ENCODE measurements at places on chromosomes 11 and 22.
A peak's percentile ranks its signal among the peaks of the same experiment; 100 is the strongest.

DNA sequence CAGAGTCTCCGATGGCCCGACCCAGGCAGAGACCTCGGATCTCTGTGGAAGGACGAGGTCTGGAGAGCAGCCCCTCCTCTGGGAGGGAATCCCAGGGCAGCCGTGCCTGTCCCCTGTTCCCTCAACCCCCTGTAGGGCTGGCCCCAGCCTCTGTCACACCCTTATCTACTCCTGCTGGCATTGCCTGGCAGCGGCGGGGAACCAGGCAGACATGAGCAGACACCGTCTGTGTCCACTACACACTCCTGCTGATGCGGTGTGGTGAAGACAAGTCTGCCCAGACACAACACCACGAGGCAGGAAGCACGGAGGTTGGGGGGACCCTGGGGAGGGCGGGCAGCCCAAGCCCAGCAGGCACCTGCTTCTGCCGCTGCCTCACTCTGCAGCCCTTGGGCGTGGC, 52.5 kb upstream of the A4GALT start:
- no peak for DNase-seq

DNA sequence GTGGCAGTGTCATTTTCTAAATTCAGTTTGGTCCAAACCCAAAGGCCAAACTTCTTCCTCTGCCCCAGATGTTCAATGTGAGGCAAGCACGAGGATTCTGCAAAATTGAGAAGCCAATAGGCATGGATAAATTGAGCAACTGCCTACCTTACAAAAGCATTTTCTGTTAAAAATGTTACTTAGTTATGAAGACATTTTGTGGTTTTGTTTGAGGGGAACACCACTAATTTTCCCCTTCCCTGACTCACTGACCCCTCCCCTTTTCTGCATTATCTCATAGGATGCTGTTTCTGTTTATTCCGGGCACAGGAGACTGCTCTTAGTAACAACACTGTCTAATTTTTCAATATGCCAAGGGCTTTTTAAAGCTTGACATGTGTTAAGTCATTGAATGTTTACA, 462.8 kb downstream of the INSC start:
- no peak for DNase-seq

- no peak for DNase-seq
These were observed 15.7 kb downstream of the SPATA19 start for GRCh38 chr11:133829566-133829965.

DNA sequence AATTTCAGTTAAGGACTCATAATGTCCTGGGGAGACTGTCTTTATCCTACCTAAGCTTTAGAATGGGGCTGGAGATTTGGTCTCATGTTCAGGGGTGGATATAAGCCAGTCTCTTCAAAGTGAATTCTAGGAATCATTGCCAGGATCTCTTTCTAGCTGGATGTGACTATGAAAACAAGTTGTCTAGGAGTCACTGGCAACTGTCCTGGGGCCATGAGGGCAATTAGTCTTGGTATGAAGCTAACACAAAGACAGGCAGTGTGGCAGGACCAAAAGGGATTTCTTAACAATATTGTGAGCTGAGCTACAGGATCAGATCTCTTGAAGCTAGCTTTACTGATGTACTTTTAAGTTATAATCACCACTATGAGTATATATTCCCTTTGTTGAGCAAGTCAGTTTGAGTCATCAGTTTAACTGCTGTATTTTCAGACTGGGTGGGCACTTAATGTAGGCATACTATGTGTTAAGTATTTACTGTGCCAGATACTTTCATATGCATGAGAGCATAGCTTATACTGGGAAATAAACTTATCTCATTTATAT, 390.0 kb upstream of the CCDC90B start:
- DNase-seq, result no peak

GRCh38 chr11:126366064-126366822, 10.8 kb downstream of the ST3GAL4 start:
- no peak for DNase-seq

DNA sequence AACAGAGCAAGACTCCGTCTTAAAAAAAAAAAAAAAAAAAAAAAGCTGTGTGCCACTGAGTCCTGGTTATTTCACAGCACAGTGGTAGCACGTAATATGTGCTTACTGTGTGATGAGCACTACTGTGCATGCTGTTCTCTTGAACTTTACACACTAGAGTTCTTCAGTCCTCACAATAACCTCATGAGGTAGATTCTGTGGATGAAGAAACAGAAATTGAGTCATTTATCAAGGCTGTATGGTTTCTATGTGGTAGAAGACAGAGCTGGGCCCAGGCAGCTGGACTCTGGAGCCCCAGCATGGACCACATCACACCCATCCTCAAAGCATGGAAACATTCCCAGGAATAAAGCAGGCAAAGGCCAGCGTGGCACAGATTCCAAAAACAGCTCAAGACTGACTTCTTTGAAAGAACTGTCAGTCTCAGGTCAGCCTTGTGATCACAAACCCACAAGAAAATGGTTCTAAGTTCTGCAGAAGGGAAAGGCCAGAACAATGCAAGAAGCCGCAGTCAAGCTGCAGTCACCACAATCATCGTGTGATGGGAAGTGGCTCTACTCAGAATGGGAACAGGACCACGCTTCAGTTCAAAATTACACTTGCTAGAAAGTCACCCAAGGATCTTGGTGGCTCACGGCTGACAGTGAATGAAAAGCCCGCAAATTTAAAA, 49.5 kb downstream of the MICAL3 start:
- DNase-seq, result no peak

DNA sequence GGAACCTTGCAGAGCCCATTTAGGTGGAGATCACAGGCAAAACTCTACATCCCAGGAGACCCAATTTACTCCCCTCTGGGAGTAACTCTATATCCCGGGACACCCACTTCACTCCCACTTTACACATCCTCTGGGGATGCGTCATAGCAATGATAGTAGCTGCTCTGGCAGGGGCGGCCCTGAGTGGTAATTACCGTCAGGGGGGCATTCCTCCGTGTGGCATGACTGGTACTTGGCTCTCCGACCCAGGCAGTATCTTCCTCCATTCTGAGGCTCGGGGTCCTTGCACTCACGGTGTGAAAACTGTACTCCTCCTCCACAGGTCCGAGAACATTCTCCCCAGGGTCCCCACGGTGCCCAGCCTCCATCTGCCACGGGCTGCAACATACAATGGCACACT, 17.2 kb downstream of the ADAMTS8 start:
- DNase-seq, result no peak

GRCh38 chr11:75896843-75897419, 81.9 kb downstream of the UVRAG start:
- peak; percentile 36 for DNase-seq

GRCh38 chr11:104001561-104002056, 34.8 kb upstream of the DDI1 start:
- DNase-seq, result no peak

DNA sequence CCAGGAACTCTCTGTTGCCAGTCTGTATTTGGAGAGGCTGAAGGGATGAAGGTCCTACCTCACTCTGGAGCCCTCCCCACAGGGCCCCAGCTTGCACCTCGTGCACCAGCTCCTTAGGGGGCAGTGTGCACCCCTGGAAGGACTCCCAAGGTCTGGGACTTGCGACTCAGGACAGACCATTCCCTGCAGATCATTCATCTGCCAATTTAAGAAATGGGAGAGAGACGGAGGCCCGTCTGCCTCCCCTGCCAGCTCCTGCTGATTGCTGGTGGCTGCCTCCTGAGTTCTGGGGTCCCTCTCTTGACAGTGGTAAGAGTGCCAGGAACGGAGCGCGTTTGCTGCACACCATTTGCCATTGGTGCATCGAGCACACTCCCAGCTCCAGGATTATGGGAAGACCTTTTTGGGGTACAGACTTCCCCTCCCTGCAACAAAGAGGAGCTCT, 27.4 kb upstream of the MALAT1 start:
- peak; percentile 40 for DNase-seq

- no peak for DNase-seq
These were observed 2.0 kb downstream of the FAT3 start for GRCh38 chr11:92226331-92227229.

- no peak for DNase-seq
These were observed 71.6 kb downstream of the RPL27A start for GRCh38 chr11:8754241-8754640.

DNA sequence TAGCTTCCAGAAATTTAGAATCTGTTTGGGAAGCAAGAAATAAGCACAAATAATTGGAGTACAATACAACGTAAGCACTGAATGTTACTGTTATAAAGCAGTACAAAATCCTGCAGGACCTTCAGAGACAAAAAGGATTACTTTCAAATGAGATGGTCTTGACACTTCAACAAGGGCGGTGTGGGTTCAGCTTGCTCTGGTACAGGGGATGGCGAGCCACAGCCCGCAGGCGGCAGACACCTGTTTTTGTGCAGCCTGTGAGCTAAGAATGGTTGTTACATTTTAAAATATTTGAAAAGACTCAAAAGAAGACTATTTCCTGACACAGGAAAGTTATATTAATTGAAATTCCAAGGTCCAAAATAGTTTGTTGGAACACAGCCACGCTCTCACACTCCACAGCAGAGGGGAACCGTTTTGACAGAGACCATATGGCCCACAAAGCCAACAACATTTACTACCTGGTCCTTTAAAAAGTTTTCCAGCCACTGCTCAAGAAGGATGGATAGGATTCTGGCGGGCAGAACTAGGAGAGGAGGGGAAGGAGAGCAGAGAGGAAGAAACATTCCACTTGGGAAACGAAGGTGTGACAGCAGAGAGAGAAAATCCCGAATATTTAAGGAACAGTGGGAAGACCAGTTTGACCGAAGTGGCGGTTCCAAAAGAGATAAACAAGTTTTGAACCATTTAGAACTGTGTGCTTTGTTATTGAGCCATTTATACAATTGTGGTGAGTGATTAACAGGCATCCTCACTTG, 6.3 kb downstream of the PRDM10 start:
- no peak for DNase-seq

DNA sequence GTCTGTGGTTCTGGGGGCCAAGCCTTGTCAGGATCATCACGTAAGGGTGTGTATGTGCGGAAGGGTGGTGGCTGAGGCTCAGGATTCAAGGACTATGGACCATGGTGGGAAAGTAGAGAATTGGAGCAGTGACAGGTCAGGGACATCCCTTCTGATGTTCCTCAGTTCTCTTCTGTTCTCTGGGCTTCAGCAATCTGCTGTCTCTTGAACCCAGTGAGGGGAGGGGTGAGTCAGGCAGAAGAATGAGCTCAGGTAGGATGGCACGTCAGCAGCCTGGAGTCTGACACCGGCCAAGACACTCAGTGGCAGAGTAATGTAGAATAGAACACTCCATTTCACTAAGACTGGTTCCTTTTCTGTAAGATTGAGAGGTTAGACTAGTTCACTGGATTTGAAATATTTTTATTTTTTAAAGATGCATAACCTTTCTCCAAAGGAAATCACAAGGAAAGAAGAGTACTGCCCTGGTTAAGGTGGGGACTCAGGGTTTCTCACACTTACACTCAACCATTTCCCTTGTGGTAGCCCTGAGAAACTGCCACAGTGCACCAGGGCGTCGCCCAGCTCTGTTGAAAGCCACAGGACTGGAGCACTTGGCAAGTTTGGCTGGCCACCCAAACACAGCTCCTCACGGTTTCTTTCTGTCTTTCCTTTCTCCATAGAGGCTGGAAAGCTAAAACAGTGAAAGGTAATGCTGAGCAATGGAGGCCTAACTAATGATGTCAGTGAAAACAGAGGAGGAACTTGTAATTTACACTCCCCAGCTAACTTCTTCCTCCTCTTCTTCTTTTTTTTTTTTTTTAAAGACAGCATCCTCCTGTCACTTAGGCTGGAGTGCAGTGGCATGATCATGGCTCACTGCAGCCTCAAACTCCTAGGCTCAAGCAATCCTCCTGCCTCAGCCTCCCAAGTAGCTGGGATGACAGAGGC, 23.1 kb upstream of the MICAL2 start:
- peak; percentile 56 for DNase-seq

- DNase-seq, result no peak
These were observed 91.3 kb downstream of the LRRC32 start for GRCh38 chr11:76579056-76579751.

- DNase-seq, result no peak
These were observed 18.6 kb downstream of the GRAMD4 start for GRCh38 chr22:46638601-46639431.

- DNase-seq, result no peak
These were observed 83.4 kb downstream of the SCN3B start for GRCh38 chr11:123570939-123571580.

- no peak for DNase-seq
These were observed 14.8 kb downstream of the B3GNT6 start for GRCh38 chr11:77049026-77049425.

- DNase-seq, result no peak
These were observed 122.9 kb downstream of the MAML2 start for GRCh38 chr11:96219981-96220623.

- peak; percentile 55 for DNase-seq
These were observed 31.3 kb downstream of the TRAF6 start for GRCh38 chr11:36478700-36479329.

GRCh38 chr11:61007383-61007955, 36.0 kb downstream of the CD6 start:
- no peak for DNase-seq

- no peak for DNase-seq
These were observed 83.1 kb upstream of the TRPC6 start for GRCh38 chr11:101666916-101667315.

DNA sequence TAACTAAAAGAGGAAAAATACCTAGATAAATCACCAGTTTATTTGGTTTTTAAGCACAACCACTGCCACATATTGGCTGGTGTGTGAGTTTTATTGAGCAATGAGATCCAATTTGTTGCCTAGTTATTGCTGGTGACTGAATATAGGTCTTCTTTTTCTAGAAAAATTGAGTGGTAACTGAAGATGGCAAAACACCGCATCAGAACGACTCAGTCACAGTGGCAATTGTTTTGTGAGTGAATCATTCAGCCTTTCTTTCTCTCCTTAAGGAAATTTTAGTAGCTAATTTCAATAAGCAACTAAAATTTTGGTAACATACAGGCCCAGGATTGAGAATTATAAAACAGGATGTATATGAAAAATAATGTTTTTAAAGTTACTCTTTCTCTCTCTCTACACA, 533.0 kb downstream of the KCNA4 start:
- no peak for DNase-seq

DNA sequence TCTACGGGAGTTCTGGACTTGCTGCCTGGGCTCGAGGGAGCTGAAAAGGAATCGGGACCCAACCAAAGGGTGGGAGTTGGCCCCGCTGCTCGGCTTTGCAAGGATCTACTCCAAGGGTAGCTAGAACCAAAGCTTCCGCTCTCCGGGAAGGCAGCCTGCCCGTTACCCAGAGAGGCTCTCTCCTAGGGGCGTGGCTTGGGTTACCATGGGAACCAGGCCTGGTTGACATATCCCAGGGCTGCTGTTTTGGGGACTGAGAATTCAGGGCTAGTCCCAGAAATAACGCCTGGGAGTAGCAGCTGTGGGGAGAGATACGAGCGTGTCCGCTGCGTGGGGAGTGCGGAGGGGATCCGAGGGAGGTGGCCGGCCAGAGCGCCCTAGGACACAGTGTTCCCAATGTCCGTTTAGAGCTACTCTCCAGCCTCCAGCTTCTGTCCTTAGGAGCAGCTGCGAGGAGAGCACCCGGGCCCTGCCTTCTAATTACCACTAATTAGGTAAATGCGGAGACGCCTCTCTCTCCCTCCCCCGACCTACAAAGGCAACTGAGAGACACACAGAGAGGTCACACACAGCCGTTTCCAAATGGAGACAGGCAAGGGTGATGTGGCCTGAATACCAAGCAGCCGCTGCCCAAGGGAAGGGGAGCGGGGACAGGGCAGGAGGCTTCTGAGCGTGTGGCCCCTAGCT, 141.6 kb upstream of the CADM1 start:
- no peak for DNase-seq
